ENCODE measurements at places on chromosomes 6 and 20.
A peak's percentile ranks its signal among the peaks of the same experiment; 100 is the strongest.

DNA sequence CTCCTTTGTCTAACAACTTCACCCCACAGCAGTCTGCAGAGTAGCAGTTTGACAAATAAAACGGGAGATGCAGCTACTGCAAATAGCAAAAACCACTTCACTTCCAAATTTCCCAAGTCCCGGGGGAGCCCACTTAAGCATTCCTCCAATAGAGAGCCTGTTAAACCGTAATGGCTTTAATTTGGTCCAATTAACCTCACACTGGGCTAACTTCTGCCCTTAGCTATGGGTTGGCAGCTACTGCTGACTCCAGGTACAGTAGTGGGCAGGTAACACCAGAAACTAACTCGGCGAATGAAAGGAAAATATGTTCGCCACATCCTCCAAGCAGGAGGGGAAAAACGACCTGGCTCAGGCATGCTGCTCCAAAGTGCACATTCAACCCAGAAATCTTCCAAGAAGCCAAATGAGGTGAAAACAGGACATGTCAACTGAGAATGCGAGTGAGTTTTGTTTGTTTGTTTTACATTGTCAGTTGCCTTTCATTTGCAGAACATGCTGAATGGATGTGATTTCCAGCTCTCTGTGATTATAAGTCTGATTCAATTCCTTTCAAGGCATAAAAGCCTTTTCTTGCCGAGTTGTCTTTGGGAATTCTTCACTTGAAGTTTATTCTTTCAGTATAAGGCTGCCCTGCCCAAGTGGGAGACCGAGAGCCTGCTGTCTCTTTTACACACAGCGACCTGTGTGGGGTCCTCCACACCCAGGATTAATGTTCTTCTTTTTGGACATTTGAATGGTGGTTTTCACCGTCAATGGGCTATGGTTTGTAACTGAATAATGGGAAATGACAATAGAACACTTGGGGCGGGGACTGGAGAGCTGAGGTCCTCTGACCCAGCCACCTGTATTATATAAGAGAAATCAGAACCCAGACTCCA, 117.3 kb upstream of the ARMC2 start:
- DNase-seq = no peak

- DNase-seq = no peak
These were observed 52.3 kb downstream of the SLX4IP start for GRCh38 chr20:10487142-10488136.

DNA sequence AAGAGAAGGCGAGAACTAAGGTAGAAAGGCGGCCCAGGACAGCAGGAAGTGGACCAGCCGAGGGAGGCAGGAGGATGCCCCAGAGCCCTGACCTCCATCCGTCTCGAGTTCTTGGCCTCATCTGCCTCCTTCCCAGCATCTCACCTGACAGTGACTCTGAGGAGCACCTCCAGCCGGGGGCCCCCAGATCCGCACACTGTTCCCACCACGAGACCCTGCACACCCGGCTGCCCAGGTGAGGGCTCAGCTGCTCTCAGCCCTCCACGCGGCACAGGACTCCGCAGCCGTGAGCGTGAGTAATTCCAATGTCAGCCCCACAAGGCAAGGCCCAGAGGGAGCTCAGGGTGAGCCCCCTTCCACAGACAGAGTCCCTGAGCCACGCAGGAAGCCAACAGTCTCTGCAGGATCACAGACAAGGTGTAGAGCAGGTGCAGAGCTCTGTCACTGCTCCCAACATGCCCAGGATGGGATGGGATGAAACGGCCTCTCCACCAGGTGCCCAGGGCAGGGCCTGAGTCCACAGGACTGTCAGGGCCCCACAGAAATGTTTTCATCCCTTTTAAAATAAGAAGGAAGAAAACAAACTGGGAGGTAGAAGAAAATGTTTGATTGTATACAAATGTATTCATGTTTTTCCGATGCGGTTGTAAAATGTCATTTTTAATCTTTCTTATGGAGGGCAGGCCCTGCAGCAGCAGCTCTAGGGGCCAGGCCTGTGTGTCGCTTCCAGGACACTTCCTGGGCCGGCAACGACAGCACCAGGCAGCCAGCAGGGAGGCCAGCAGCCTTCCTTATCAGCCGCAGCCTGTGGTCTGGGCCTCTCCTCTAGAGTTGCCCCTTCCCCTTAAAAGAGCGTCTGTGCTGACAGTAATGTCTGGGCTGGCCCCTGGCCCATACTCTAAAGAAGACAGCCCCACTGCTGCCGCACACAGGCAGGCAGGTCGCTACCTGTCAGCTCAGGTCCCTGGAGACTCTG, 66.9 kb downstream of the DLL1 start:
- DNase-seq = no peak

GRCh38 chr6:39983193-39983592, 48.9 kb upstream of the MOCS1 start:
- DNase-seq = no peak

DNA sequence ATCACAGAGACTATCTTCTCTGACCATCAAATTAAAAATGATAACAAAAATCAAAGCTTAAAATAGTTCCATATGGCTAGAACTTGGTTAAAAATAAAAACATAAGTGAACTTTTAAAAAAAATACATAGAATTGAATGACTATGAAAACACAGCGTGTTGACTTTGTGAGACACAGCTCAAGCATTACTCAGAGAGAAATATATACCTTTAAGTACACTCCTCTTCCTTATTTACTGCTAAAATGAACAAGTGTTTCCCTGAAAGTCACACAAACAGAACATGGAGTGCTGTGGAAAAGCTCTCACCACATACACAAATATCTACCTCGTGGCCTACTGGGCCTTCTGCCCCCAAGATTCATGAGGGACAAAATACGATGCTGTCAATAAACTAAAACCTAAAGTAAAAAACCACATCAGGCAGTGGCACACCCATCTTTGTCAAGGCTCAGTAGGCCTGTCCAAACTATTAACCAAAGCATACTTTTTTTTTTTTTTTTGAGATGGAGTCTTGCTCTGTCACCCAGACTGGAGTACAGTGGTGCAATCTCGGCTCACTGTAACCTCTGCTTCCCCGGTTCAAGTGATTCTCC, 7.5 kb downstream of the FAXC start:
- no peak for DNase-seq

GRCh38 chr20:45311589-45312211, 3.6 kb upstream of the MATN4 start:
- DNase-seq = peak; percentile 30

- no peak for DNase-seq
These were observed 291.1 kb downstream of the GJA1 start for GRCh38 chr6:121726596-121726995.

- DNase-seq = no peak
These were observed 16.0 kb upstream of the TRIM38 start for GRCh38 chr6:25946631-25947030.

DNA sequence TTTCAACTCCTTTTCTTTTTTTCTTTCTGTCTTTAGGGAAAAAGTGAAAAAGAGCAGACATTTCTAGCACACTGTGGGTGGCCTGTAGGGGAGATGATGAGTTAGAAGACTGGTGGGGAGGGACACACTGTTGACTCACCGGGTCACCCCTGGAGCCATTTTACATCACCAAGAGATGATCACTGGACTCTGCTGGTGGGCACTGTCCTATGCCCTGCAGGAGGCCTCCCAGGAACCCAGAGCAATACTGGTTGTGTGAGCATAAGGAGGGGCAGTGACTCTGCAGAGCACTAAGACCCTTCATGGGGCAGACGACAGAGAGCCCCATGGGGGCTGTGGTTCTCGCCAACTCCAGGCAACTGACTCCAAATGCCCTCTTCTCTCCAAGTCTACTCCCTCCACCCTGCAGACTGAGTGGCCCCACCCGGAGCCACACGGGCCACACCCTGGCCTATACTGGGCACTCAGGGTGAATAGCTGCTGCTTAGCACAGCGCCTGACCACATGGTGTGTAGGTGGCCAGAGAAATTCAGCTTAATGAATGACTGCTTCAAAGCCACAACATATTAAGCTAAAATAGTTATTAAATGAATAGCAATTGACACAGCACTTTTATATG, 177.5 kb downstream of the CDC5L start:
- no peak for DNase-seq

GRCh38 chr6:57173056-57173885, 1.1 kb downstream of the BAG2 start:
- DNase-seq = peak; percentile 3

DNA sequence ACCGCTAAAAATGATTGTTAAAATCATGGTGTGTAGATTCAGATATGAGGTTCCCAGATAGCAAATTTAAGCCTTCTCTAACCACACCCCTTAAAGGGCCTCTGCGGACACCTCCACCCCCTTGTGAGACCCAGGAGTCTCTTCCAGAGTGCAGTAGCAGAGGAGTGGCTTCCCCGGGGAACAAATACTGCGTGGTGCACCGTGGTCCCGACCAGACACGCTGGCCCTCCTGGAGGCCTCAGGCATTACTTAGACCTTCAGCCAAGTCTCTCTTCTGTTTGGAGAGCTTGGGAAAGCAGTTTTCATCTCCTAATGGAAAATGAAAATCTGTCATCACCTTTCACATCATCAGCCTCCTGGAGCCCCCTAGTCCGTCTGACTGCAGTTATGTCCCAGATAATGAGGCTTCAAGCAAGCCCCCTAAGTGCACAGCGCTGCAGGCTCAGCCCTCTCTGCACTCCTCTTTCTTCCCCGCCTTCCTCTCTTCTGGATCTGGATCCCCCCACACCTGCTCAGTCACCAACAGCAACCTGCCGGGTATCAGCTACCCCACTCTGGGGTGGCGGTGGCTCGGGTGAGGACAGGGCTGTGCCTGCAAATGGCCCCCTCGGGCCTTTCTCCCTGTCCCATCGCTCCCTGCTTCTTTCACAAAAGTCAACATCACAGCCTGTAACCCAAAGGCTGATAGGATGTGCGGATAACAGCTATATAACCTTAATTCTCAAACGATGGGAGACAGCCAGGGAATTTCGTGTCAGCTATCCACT, 58.8 kb upstream of the TAGAP start:
- no peak for DNase-seq

DNA sequence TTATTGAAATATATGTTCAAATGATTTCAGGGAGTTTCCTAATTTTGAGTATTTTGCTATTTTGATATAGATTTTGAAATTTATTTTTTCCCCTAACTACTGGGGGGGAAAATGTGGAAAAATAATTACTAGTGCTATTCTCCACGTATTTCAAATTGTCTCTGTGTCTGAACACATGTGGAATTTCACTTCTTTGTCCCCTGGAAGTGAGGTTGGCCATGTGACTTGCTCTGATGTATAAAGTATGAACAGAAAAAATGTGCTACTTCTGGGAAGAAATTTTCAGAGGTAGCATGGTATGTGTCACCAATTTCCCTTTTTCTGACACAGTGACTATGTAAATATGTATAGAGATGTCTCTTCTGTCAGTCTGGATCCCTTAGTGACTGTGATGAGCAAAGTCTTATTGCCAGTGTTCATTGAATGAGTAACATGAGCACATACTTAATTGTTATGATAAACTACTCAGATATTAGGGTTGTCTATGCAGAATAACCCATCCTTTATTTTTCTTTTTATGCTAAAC, 215.4 kb upstream of the CCN2 start:
- no peak for DNase-seq

GRCh38 chr6:168711666-168712300, 270.8 kb downstream of the SMOC2 start:
- DNase-seq = no peak

DNA sequence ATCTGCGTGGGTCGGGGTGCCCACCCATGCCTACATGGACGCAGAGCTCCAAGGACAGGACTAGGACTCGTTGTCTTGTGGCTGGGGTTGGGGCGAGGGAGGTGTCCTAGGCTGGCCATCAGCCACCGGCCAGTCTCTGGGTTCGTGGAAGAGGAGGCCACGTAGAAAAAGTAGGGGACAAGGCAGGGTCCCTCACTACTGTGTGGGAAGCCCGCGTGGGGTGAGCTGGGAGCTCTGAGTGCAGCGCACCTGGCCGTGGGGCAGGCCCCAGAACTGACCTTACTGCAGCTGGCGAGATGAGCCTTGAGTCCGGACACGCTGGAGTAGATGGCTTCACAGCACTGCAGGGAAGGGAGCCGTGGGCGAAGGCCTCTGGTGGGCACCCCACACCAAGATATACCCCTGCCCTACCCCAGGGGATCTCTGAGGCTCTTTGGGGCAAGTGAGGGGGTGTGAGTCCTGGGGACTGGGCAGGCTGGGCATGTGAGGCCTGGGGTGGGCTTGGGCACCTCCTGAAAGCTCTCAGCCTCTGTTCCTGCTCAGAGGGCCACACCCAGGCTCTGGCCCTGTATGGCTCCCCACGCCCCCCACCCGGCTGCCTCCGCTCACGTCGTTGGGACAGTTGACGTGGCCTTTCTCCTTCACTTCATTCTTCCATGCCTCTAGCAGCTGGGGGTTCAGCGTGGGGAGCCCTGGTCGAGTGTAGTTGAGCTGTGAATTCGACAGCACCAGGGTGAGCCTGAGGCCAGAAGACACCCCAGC, 5.6 kb upstream of the UCKL1 start:
- DNase-seq = no peak

- DNase-seq = no peak
These were observed 98.6 kb upstream of the MRPS10 start for GRCh38 chr6:42315991-42316970.

DNA sequence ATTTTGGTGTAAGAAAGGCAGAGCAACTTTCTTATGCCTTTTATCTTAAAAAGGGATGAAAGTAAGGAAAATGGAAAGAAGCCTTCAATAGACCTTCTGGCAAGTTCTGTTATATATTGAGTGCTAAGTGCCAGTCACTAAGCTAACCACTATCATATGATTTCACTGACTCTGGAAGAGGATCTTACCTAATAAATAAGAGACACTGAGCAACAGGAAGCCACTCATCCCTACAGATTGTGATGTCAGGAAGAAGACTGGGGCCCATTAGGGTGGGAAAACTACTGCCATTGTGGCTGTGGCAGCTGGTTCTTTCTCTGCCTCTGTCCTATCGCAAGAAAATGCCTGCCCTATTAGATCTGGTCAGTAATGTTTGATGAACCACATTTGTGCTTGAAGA, 89.6 kb downstream of the AIG1 start:
- DNase-seq = no peak

DNA sequence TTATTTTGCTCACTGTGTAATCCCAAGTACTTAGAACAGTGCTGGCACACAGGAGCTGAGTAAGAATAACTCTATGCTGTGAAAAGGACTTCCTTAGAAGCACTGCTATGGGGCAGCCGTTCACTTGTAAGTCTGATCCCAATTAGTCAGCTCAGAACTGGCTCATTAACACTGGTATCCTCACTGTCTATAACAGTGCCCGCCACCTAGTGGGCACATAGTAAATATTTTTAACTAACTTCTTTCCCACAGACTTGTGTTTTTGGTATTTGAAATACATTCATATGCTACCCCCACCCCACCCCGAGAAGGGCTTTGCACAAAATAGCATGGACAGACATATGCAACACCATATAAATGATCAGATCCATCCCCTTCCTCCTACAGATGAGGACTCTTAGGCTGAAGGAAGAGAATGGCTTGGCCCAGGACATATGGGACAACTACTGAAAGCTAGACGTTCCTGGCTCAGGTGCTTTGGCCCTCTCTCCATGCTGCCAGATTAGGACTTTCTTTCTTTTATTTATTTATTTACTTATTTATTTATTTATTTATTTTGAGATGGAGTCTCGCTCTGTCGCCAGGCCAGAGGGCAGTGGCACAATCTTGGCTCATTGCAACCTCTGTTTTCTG, 47.1 kb downstream of the DST start:
- DNase-seq = no peak
